ENCODE measurements at places on chromosomes 13 and 19. TPM values are rescaled to one million over a fixed set of nuclear protein-coding genes. Genes with fewer than 3 reads are reported as not detected.

- DNase-seq = no peak
Observed at GRCh38 chr13:45206340-45206739, 5.5 kb upstream of the KCTD4 start.

DNA sequence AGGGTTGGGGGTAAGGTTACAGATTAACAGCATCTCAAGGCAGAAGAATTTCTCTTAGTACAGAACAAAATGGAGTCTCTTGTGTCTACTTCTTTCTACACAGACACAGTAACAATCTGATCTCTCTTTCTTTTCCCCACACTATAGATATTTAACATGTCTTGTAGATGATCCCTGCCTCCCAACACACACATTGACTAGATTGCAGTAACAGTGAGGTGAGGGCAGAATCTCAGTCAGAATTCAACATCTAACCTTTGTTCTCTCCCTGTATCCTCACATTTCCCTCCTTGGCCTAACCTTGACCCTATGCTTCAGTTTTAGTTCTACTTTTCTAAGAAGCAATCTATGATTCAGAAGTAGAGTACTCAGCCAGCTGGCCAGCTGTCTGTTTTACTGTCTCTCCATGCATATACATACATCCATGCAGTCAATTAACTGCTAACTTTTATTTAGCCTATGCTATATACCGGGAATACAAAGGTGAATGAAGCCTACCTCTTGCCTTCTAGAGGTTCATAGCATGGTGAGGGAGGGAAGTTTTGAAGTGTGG is 18.1 kb downstream of the DNAJC15 start:
- DNase-seq = no peak

DNA sequence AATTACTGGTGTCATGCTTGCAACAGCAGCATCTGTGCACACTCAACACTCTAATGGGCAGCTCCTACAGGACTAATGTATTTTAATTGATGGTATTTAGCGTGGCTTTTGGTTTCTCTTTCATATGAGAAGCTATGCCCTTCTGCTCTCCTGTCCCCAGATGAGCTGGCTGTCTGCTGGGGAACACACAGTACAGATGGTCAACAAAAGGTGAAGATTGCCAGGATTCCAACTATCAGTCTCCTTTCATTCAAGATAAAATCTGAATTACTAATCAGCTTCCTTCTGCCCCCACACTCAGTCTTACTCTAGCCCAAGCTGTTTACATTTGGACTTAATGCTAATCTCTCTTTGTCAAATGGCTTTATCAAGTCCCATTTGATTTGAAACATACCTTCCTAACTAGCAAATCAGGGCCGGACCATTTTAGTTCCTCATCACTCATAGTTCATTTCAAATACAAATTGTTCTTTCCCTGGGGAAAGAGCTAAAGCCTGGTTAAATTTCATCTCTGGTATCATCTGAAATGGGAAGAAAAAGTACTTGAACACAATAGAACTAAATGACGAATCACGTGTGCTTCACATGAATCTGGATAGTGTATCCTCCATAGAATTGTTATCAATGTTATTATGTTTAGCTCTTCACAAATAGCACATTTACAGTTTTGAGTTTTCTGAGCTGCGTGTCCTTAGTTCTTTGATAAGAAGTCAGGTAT is 988.0 kb downstream of the PCDH17 start:
- no peak for DNase-seq

DNA sequence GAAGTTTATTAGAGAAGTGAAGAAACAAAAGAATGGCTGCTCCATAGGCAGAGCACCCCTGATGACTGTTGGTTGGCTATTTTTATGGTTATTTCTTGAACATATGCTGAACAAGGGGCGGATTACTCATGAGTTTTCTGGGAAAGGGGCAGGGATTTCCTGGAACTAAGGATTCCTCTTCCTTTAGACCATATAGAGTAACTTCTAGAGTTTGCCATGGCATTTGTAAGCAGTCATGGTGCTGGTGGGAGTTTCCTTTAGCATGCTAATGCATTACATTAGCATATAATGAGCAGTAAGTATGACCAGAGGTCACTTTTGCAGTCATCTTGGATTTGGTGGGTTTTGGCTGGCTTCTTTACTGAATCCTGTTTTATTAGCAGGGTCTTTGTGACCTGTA is 38.7 kb upstream of the PCDH8 start:
- no peak for DNase-seq

GRCh38 chr19:51792932-51793331 is 2.0 kb upstream of the FPR3 start:
- no peak for DNase-seq

Gene ZNF578
- 2.7 TPM for polyA plus RNA-seq

Gene DHPS
- 73.4 TPM for polyA plus RNA-seq

Gene PLIN5
- polyA plus RNA-seq = 4.3 TPM

GRCh38 chr13:44401577-44401976 is 28.0 kb downstream of the SERP2 start:
- DNase-seq = no peak

- DNase-seq = no peak
Observed at GRCh38 chr13:72696579-72696978, 30.9 kb downstream of the MZT1 start.

GRCh38 chr13:51065372-51066090 is 45.5 kb downstream of the C13orf42 start:
- no peak for DNase-seq

DNA sequence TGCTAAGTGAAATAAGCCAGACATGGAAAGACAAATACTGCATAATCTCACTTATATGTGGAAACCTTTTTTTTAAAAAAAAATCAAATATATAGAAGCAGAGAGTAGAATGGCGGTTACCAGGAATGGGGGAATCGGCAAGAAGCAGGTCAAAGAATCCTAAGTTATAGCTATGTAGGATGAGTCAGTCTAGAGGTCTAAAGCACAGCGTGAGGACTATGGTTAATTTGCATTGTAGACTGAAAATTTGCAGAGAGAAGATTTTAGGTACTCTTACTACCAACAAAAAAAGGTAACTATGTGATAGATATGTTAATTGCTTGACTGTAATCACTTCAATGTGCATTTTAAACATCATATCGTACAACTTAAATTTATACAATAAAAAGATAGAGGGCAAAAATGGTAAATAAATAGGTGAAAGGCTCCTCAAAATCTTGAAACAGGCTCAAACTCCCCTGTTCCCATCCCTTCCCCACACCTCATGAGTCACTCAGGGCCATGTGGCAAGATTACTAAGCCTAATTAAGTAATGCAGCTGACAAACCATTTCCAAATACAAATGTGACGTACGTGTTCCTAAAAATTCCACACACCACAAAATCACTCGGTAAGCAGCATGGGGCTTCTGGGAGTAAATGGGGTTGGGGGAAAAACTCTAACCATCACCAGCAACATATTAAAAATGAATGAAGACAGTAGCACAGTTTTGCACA is 159.0 kb downstream of the USP12 start:
- DNase-seq = no peak

Gene MAG
- 0.84 TPM for polyA plus RNA-seq
